ENCODE measurements at places on chromosomes 3 and 15. TPM values are rescaled to one million over a fixed set of nuclear protein-coding genes. Genes with fewer than 3 reads are reported as not detected.

BOC gene
- not detected for polyA plus RNA-seq

IL17RE gene
- not detected for polyA plus RNA-seq

PRRT3 gene
- 0.55 TPM for polyA plus RNA-seq

ATP8B4 gene
- polyA plus RNA-seq: not detected

CHRM5 gene
- not detected for polyA plus RNA-seq

GABRR3 gene
- not detected for polyA plus RNA-seq

CCRL2 gene
- 0.77 TPM for polyA plus RNA-seq

PLSCR4 gene
- polyA plus RNA-seq: not detected

ZNF860 gene
- 10.9 TPM for polyA plus RNA-seq

CFAP92 gene
- not detected for polyA plus RNA-seq

SOX14 gene
- not detected for polyA plus RNA-seq

HYAL1 gene
- 0.32 TPM for polyA plus RNA-seq

PATL2 gene
- 9.3 TPM for polyA plus RNA-seq
